ENCODE measurements at places on chromosomes 4 and X.

- DNase-seq = peak; percentile 65
Measured at GRCh38 chr4:17817027-17817426, 6.2 kb downstream of the NCAPG start.

DNA sequence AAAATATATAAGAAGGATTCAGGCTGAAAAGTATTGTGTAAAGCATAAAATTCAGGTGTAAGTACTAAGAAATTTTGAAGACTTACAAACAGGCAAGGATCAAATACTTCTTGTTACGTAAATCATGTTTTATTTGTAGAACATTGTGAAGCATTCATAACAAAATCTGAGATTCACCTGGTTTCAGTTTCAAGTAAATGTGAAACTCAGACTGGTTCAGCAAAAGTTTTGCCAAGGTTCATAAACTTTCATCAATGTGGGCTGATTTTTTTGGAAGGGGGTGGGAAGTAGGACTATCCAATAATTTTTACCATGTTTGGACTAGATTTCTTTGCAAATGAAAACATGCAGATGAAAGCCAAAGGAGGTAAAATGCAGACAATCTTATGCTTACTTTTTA lies 527.7 kb downstream of the ANKRD50 start:
- no peak for DNase-seq

DNA sequence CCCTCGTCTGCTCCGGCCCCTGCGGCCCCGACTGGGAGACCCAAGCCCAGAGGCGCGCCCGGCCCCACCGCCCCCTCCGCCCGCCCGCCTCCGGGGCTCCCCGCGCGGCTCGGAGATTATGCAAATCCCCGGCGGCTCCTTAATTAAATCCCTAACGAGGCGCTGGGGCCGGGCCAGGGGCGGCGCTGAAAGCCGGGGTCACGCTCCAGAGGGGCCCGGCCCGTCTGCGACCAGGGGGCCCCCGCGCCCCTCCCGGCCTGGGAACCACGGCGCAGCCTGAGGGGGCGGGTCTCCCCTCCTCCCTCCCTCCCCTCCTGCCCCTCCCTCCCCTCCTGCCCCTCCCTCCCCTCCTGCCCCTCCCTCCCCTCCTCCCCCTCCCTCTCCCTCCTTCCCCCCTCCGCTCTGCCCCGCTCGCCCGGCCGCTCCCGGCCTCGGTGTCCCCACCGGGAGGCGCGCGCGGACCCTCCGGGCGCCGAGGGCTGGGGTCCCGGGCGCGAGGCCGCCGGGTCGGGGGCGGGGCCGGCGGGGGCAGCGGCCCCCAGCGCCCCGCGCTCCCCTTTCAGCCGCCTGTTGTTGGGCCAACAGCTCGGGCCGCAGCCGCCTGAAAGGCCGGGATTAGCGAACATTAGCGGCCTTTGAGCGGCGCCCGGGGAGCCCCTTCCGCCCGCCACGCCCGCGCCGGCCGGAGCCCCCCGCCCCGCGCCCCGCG lies 25.9 kb upstream of the FGFR3 start:
- no peak for DNase-seq

DNA sequence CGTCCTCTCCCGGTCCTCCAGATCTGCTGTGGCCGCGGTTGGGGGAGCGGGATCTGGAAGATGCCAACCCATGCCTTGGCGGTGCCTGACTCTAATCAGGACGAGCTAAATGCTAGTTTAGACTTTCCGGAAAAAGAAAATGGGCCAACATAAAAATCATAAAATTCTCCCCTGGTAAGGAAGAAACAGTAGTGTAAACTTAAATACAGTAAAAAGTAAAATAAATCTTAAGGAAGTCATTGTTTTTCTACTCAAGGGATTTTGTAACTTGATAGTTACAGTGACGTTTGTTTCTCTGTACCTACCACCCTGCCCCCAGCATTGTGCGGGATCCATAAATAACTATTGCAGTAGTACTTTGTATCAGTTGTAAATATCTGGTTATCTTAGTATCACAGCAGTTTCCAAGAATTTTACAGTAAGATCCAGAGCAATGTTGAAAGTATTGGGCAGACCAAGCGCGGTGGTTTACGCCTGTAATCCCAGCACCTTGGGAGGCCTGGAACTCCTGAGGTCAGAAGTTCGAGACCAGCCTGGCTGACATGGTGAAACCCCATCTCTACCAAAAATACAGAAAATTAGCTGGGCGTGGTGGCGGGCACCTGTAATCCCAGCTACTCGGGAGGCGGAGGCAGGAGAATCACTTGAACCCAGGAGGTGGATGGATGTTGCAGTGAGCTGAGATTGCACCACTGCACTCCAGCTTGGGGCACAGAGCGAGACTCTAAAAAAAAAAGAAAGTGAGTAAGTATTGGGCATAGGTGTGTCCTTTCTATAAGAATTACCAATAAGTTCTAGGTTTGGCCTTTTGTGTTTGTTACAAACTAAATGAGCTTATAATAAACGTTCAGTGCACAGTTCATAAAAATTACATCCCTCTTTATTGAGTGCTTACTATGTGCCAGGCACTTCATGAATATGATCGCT lies 1.0 kb upstream of the PLA2G12A start:
- DNase-seq = no peak

DNA sequence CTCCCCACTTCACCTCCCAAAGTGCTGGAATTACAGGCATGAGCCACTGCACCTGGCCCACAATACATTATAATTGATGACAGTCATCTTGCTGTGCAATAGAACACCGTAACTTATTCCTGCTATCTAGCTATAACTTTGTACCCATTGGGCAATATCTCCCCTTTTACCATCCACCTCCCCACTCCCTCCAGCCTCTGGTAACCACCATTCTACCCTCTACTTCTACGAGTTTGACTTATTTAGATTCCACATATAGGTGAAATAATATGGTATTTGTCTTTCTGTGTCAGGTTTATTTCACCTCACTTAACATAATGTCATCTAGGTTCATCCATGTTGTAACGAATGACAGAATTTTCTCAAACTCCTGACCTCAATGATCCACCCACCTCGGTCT lies 8.2 kb upstream of the TEX11 start:
- DNase-seq = no peak

- no peak for DNase-seq
Measured at GRCh38 chr4:184688447-184688846, 38.9 kb downstream of the PRIMPOL start.

DNA sequence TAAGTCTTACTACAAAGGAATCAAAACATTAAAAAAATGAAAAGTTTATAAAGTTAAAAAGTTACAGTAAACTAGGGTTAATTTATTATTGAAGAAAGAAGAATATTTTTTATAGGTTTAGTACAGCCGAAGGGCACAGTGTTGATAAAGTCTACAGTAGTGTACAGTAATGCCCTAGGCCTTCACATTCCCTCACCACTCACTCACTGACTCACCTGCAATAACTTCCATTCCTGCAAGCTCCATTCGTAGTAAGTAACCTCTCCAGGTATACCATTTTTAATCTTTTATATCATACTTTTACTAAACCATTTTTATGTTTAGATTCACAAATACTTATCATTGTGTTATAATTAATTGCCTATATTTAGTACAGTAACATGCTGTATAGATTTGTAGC lies 307.5 kb upstream of the FAM241A start:
- no peak for DNase-seq

DNA sequence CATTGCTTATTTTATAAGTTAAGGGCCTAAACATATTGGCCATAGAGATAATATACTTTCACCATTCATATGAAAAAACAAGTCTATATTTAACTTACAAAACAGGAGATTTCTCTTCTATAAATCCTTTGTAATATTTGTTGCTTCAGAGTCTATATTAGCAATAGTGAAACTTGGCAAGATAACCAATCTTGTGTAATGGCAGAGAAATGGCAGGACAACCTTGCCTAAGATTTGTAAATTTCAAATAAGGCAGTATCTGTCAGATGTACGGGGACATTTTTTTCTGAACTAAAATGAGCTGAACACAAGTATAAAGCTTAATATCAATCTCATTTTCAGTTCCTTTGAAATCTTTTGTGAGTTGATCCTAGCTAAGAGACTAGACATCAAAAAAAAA lies 17.8 kb upstream of the CPEB2 start:
- no peak for DNase-seq

DNA sequence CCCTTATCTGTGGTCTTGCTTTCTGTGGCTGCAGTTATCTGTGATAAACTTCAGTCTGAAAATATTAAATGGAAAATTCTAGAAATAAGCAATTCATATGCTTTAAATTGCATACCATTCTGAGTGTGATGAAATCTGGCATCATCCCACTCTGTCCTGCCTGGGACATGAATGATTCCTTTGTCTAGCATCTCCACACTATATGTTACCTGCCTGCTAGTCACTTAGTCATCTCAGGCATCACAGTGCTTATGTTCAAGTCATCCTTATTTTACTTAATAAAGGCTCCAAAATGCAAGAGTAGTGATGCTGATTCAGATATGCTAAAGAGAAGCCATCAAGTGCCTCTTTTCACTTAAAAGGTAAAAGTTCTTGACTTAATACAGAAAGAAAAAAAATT lies 14.3 kb upstream of the RAB9B start:
- no peak for DNase-seq

GRCh38 chrX:97672608-97673007 lies 788.9 kb downstream of the RPA4 start:
- peak; percentile 69 for DNase-seq

GRCh38 chr4:54423066-54423465 lies 194.0 kb downstream of the PDGFRA start:
- DNase-seq = no peak

DNA sequence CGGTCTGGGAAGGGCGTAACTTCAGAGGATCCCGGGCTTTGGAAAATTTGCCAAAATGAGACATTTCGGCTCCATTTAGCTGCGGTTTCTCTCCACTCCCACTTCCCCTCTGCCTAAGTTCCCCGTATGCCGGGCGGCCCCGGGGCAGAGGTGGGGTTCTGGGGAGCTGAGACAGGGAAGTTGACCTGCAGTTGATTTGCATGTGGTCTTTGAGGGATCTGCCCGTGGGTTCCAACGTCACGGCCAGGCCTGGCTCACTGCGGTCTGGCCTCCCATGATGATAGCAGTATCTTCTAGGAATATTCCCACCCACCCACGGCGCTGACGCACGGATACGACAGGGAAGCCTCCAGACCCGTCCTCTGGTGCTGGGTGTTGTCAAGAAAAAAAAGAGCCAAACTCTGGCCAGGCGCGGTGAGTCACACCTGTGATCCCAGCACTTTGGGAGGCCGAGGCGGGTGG lies 27.3 kb upstream of the CRLF2 start:
- DNase-seq = no peak

- no peak for DNase-seq
Measured at GRCh38 chrX:28589046-28589445, 1.8 kb downstream of the IL1RAPL1 start.

DNA sequence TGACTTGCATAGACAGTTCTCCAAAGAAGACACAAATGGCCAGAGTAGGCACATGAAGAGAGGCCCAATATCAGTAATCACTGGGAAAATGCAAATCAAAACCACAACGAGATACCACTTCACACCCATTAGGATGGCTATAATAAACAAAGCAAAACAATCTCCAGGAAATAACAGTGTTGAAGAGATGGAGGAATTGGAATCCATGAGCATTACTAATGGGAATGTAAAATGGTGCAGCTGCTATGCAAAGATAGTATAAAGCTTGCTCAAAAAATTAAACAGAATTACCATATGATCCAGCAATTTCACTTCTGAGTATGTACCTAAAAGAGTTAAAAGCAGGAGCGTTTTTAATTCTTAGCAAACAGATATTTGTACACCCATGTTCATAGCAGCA lies 17.0 kb upstream of the TMEM33 start:
- no peak for DNase-seq

DNA sequence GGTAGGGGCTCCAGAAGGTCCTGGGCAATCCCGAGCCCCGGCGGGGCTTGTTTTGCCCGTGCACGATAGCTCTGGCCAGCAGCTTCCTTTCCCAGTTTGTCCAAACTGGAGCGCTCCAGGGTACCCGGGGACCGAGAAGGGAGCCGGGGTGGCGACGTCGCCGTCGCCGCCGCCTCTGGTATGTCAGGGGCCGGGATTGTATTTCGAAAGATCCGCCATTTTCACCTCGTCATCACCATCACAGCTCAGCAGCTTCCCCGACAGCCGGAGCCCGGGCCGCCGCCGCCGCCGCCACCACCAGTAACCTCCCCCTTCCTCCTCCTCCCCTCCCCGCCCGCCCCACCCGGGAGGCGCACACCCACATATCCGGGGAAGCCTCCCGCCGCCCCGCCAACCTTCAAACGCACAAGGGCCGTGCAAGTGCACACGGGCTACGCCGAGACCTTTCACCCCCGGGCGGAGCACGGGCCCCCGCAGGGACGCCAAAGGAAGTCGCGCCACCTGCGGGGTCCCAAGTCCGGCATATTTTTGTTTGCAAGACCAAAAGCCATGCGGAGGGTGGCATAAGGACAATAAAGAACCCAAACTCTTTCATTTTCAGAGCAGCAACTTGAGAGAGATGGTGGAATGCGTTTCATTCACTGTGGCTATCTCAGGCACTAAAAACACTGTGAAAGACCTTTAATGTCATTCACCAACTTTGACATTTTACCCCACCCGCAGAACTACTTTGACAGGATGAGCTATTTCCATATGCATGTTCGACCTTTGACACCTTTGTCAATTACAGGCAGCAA lies at the start of gene LIN54:
TSS of gene LIN54 (minus strand) at position 302 of the 797 bp plus-strand sequence. CDS start 25,979 bp downstream, outside the sequence.
- DNase-seq = peak; percentile 78

GRCh38 chr4:144509088-144510015 lies 136.6 kb upstream of the HHIP start:
- DNase-seq = no peak

DNA sequence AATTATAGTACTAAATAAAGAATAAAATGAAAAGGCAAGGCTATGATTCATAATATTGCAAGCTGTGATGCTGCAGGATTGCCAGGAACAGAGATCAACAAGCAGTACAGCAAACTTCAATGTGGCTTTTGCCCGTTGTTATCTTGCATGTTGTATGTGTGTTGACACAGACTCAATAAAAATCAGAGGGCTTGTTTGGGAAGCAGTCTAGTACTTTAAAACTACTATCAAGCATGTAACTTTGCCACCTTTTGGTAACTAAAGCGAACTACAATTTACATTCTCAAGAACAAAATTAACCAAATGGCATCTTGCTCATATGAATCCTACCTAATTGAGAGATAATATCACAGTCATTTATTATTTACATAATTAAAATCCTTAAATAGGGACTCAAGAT lies 79.8 kb upstream of the GPM6A start:
- DNase-seq = peak; percentile 6

- no peak for DNase-seq
Measured at GRCh38 chrX:101393530-101394305, 2.9 kb downstream of the RPL36A start.

DNA sequence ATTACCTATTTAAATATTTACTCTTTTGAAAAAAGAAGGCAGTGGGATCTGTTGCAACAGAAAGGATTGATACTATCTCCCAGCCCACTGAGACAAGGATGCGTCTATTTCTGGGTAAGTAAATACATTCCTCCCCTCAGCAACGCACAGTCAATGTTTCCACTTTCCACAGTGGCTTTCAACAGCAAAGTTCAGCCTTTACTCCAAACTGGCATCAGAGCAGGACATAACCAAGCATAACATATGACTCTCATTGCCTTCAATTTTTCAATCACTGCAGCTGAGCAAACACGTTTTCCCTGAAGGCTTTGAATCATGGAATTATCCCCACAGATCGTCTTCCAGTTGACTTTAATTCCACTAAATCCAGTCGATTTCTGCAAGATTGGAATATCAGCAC lies 160.3 kb upstream of the FRG1 start:
- DNase-seq = no peak
